ENCODE measurements at places on chromosomes 4 and X. TPM values are rescaled to one million over a fixed set of nuclear protein-coding genes. Genes with fewer than 3 reads are reported as not detected.

ZDHHC15 gene
- 2.6 TPM for total RNA-seq

NIPAL1 gene
- total RNA-seq = 5.4 TPM

XPNPEP2 gene
- 0.14 TPM for total RNA-seq

PNMA3 gene
- 0.27 TPM for total RNA-seq

MAGED4 gene
- 0.73 TPM for total RNA-seq

BEX2 gene
- total RNA-seq = 79.0 TPM

SPOCK3 gene
- total RNA-seq = 22.8 TPM

All from prostate gland (tissue), 2 donors.